HuH-7.5 (cell line): ENCODE measurements at places on chromosomes 3 and 15.
A peak's percentile ranks its signal among the peaks of the same experiment; 100 is the strongest.

DNA sequence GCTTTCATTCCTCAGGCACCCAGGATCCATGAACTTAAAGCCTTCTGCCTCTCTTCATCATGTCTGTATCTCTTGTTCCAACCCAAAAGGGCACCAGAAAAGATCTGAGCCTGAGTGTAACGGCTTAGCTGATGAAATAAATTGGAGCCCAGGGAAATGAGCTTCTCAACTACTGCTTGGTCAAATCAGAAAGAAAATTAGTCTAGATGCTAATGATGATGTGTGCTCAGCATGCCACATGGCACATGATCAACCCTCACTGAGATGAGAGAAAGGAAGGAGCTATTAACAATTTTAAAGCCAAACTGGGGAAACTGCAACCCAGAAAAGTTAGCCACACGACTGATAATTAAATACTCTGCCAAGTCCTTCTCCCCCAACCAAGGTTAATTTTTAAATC, 325.7 kb downstream of the CNTN3 start:
- no peak for DNase-seq

GRCh38 chr3:31253782-31254181, 278.9 kb upstream of the STT3B start:
- no peak for DNase-seq

- DNase-seq = no peak
These were observed 3.3 kb downstream of the BNIP2 start for GRCh38 chr15:59685737-59686297.

GRCh38 chr15:51752888-51753287, 1.5 kb downstream of the TMOD2 start:
- no peak for DNase-seq

DNA sequence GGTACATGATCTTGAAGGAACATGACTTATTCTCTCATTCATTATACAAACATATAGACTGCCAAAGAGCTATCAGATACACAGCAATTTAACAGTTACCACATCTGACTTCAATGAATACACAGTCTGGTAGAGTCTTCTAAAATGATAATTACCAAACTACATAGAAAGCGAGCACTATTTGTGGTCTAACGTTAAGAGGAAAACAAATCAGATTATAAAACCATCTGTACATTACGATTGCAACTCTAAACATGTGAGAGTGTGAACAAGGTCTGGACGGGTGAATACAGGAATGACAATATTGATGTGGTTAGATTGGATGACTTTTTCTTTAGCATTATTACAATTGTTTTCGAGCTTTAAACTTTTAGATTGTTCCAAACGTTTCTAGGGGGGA, 16.3 kb downstream of the CX3CR1 start:
- no peak for DNase-seq

- DNase-seq = no peak
These were observed 96.4 kb upstream of the IGSF10 start for GRCh38 chr3:151557068-151557840.

DNA sequence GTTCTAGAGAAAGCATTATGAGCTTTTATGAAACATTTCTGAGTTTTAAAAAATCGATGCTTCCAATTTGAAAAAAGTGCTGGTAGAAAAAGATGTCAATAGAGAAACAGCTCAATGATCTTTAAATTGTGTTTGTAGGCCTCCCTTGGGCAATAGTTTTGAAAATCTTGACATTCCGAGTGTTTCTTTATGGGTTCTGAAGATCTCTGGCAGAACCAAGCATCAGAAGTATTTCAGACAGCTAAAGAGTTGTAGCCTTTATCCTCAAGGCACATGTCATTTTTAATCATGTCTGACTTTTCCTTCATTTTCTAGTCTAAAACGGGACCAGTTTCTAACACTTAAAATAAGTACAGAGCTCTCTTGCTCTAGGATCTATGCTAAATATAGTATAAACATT, 188.1 kb upstream of the CBLB start:
- no peak for DNase-seq

- no peak for DNase-seq
These were observed 1.1 kb downstream of the WDR72 start for GRCh38 chr15:53758412-53758811.

DNA sequence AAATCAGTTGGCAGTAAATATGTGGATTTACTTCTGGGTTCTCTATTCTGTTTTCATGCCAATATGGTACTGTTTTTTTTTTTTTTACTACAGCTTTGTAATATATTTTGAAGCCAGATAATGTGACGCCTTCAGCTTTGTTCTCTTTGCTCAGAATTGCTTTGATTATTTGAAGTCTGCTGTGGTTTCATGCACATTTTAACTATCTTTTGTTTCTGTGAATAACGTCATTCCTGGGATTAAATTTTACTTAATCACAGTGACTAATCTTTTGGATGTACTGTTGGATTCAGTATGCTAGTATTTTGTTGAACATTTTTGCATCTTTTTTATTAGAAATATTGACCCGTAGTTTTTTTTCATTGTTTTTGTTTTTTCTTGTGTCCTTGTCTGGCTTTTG, 576.5 kb downstream of the ZNF385D start:
- DNase-seq = no peak

DNA sequence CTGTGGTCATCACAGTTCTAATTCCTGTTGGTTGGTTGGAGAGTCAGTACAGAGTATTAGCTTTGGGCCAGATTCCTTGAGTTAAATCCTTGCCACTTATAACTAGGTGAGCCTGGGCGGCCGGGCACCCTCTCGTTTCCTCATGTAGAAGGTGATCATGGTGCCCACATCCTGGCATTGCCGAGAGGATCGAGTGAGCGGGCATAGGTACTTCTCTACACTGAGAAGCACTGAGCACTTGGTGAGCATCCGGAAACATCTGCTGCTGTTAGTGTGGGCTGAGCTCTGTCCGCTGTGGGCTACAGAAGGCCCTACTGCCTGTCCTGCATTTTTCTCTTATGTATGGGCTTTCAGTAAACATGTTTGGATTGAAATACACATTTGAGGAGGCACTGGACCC, 96.2 kb downstream of the CACNA1D start:
- DNase-seq = no peak

- DNase-seq = no peak
These were observed 4.6 kb upstream of the NIT2 start for GRCh38 chr3:100329800-100330489.

DNA sequence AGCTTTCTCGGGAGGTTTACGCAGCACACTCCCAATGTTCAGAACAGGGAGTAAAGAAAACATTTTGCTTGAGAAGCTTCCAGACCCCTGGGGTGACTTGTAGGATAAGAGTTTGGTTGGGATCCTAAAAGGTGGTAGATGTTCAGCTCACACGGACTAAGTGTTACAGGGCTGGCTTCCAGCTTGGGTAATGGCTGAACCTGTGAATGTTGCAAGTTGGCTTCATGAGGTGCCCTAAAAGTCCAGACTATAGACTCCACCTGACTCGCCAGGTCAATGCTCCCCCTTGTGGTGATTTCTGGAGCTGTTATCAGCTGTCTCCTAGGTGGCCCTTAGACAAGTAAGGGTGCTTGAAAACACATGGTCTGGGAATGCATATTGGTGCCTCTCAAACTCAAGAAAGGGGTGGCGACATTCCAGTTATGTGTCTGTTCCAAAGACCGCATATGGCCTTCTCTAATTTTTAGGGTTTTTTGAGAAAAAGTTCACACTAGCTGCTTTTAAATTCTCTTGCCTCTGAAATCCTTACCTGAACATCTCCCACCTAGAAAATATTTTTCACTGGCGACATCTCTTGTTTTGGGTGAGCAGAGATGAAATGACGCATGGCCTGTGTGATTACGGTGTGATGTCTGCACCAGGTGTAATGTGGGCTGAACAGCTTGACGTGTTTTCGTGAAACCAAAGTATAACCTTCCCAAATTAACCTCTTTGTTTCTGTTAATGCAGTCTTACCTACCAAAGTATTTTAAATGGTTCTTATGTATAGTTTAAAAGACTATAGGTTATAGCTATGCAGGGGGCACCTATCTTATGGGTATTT, 175.7 kb upstream of the KBTBD8 start:
- peak; percentile 5 for DNase-seq

DNA sequence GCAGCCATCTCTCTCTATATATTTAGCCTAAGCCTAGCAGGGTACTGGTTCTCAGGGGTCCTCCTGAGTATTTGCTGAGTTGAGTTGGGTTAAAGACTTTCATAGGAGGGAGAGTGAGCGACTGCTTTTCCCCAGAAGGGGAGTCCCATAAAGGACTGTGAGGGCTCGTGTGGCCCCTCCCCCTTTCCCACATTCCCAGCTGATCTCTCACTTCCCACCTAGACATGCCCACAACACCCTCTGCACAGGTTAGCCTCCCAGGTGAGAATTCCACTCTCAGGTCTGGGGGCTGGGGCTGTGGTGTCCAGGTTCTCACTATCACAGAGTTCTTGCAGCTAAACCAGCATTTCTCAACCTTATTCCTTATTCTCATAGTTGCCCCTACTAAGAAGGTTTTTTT, 15.8 kb downstream of the EPHB1 start:
- DNase-seq = no peak

GRCh38 chr15:62940093-62940754, 102.3 kb upstream of the TPM1 start:
- DNase-seq = no peak

DNA sequence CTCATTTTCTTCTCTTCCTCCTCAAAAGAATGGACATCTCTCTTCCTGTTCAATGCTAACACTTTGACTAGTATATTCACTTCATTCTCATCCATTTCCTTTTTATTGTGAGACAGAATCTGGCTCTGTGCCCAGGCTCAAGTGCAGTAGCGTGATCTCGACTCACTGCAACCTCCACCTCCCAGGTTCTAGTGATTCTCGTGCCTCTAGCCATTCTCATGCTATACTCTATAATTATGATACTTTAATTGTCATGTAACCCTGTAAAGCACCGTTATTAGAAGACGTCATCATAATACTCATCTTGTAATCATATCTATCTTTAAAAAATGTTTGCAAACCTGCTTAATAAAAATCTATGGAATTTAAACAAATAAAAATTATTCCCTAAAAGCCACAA, 107.0 kb downstream of the SHOX2 start:
- DNase-seq = no peak

DNA sequence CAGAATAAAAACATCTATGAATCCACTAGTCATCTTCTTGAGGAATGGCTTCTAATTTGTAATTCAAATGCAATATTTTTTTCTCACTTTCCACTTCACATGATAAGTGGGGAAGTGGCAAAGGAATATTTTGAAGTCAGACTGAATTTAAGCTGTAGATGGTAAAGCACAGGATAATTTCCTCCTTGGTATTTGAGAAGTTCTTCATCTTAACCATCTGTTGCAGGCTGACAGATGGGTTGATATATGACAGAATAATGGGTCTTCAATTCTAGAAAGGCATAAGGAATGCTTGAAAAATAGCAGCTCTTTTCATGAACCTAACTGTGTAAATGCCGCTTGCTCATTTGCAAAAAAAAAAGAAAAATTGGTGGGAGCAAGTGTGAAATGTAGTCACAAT, 66.5 kb upstream of the SNTN start:
- DNase-seq = no peak

GRCh38 chr3:158447408-158447807, 123.6 kb upstream of the MLF1 start:
- no peak for DNase-seq

DNA sequence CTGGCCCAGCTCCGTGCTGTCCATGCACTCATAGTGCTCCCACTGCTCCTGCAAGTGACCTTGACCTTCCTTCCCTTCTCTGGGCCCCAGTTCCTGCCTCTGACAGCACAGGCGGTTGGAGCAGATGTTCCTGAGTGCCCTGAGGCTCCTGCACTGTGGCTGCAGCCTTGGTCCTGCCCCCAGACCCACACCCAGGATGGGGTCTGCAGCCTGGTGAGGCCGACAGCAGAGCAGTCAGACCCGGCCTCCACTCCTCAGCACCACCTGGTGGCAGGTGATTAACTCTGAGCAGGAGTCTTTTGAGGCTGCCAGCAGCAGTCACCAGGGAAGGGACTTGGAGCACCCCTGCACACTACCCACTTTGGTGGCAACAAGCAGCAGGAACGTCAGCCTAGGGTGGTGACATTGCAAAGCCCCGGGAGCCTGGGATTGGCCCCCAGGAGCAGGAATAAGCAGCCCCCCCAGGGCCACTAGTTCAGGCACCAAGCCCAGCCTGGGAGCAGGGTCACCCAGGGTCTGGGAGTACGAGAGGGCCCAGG, 64.6 kb downstream of the CYP11A1 start:
- DNase-seq = peak; percentile 72

DNA sequence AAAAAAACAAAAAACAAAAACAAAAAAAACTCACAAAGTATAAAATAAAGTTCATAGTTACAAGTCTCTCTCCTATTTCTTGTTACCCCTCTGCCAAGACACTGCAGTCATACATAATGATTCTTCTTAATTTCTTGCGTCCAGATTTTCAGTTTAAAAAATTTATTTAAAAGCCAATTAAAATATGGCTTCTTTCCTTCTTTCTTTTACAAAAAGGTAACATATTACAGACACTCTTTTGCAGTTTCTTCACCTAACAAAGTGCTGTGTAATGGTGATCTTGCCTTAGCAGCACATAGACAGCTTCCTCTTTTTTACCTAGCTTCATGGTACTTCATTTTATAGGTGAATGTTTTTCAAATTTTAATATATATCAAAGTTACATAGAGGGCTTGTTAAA, 136.1 kb upstream of the SGO1 start:
- no peak for DNase-seq

DNA sequence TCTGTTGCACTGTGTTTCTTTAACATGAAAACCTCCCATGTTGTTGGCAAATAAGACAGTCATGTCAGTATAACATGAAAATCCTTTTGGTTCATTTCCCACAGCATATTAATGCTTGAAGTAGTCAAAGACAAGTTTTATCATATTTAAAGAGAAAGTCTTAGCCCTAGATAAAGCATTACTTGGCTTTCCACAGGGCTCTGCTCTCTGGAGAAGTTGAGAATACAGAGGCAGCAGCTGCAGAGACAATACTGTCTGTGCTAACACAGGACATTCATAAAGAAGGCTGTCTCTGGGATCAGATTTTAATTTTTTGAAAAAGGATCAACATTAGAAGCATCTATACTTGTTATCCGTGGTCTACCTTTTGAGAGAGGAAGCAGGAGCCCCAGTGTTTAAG, 103.4 kb upstream of the SAMMSON start:
- DNase-seq = no peak

GRCh38 chr3:149553781-149554451, 79.4 kb downstream of the TM4SF4 start:
- no peak for DNase-seq

- no peak for DNase-seq
These were observed 34.4 kb downstream of the FAM43A start for GRCh38 chr3:194720048-194720447.

GRCh38 chr15:48645558-48646330, at the start of gene FBN1:
FBN1 (minus strand) TSS chr15:48645709; CDS start chr15:48644769, 940 bp downstream.
- DNase-seq = peak; percentile 49
